Hematopoietic multipotent progenitor cell (in vitro differentiated cells): ENCODE measurements at places on chromosomes 11 and 22.

GRCh38 chr22:39612811-39613548 lies 42.4 kb downstream of the CACNA1I start:
- DNase-seq = peak; percentile 49

GRCh38 chr11:77677138-77677537 lies 39.5 kb upstream of the CLNS1A start:
- DNase-seq = no peak

- no peak for DNase-seq
Observed at GRCh38 chr11:73091521-73092305, 50.4 kb downstream of the FCHSD2 start.

- no peak for DNase-seq
Observed at GRCh38 chr11:17768547-17768946, 34.0 kb downstream of the KCNC1 start.

- no peak for DNase-seq
Observed at GRCh38 chr11:28773606-28774005, 665.4 kb downstream of the METTL15 start.

GRCh38 chr22:23715806-23716375 lies 25.1 kb downstream of the RGL4 start:
- DNase-seq = peak; percentile 15
